ENCODE measurements at places on chromosomes 16 and 17.

DNA sequence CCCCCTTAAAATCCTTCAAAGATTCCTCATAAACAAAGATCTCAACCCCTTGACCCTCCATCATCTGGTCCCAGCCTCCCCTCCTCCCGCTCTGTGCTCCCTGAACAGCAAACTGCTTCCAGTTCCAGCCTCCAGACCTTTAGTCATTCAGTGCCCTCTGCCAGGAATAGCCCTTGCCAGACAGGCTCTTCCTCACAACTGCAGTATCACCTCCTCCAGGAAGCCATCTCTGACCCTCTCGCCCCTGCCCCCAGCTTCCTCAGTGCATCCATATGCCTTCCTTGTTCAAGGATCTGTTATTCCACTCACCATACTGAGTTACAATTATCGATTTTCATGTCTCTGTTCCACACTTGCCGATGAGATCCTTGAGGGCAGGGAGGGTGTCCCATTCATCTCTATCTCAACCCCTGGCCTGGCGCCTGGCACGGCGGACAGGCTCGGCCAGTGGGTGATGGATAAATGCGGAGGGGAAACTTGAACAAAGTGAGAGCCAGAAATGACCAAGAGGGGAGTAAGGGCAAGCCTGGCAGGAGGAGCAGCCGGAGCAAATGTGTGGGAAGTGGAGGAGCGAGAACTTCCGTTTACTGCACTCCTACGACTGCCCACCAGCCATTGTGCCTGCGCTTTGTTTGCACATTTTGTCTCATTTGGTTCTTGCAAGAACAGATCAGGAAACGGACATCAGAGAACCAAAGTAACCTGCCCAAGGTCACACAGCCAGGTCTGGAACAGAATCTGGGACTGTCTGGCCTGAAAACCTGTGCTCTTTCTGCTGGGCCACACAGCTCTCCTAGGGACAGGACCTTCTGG lies 2.0 kb upstream of the NXPH3 start:
- DNase-seq = no peak

GRCh38 chr16:83915491-83915890 lies 16.6 kb downstream of the MLYCD start:
- DNase-seq = no peak

DNA sequence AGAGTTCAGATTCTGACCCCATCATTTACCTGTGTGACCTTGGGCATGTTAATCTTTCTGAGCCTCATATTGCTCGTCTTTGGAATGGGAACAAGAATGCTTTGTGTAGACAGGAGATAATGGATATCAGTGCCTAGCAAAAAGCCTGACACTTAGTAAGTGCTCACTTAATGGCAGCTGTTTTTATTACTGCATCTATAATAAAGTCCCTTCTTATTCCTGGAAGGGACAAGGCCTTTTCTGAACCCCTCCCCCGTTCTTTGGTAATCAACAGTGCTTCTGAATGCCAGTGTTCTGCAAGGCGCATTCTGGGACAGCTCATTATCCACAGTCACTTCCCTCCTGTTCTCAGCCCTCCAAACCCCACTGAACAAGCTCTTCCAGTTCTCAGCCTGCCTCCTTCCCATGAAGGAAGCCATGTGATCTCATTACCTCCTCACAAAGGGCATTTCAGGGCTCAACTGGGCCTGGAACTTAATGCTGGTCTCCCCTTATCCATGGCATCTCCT lies 25.1 kb upstream of the SUPT4H1 start:
- DNase-seq = no peak

- no peak for DNase-seq
Measured at GRCh38 chr16:3781421-3781820, 64.1 kb upstream of the TRAP1 start.

DNA sequence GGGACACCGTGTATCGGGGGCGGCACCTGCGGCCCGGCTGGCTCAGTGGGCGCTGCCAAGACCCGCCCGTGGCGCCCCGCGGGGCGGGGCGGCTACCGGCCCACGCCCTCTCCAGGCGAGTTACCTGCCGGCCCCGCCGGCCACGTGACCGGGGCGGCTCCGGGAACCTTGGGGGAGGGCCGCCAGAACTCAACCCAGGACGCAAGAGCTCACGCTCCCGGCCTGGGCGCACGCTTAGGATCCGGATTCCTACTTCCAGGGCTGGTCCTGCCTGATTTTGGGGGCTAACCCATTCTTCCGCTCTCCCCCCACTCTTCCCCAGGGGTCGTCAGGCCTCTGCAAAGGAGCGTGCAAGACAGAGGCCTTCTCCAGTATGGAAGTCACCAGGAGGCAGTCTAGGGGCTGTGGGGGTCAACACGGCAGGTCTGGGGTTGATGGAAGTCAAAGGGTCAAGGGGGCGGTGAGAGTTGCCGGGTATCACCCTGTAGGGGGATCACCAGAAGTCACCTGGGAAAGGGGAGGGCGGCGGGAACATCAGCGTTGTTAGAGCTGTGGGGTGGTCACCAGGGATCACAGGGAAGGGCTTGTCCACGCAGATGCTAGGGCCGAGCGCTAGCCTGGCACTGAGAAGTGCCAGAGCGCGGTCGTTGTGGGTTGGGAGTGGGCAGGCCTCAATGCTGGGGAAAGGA lies 354 bp upstream of the ESRP2 start:
- no peak for DNase-seq

DNA sequence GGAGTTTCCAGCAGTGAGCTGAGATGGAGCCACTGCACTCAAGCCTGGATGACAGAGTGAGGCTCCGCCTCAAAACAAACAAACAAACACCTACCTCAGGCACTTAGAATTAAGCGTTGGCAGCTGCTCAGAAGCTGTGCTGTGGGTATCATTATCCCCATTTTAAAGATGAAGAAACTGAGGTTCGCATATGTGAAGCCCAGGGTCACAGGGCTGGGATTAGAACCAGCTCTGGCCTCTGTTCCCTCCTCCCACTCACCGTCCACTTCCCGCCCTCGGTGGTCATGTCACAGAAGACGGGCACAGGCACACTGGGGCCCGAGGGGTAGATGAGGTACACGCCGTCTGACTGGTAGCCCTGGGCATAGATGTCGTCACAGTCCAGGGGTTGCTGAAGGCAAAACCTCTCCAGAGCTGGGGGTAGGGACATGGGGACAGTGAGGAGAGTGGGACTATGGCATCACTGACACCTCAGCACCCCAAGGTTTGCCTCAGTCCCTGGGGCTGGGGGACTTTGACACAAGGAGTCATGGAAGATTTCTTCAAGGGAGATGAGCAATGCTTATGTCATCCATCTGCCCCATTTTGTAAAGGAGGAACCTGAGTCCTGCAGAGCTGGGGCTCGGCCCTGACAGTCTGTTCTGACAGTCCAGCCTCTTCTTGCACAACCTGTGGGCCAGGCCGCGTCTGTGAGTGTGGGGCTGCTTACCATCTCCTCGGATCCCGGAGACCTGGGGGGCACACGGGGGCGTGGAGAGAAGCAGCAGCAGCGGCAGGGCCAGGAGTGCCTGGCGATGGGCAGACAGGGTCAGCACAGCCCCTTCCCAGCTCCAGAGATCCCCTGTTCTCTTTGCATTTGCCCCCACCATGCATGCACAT lies 700 bp downstream of the MFAP4 start:
- no peak for DNase-seq

DNA sequence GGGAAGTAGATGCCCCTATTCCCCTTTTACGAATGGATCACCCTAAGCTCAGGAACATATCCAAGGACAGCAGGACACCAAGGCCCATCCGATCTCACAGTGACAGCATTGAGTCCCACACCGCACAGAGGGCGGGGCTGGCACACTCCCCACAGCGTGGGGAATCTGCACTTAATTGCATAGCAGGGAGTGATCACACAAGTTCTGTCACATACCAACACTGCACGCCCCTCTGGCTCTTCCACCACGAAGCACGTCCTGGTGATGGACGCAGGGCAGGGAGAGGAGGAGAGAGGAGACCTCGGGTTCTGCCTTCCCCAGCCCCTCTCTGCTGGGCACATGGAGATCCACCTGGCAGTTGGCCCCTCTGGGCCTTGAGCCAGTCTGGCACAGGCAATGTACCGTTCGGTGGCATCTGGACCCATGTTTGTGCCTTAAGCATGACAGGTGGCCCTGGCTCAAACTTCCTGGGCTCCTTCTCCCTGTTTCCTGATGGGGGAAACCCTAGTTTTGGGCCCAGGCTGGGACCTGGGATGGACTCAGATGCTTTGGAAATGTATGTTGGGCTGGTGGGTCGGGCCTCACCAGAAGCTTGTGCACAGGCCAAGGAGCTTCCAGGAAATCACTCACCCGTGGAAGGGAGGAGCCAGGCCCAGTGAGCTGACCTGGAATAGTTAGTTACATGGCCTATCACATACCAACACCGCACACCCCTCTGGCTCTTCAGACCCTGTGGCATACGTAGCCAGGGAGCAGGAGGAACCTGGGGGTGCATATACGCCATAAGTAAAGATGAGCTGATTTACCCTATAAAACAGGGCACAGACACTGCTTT lies 35.1 kb upstream of the CREBBP start:
- no peak for DNase-seq

DNA sequence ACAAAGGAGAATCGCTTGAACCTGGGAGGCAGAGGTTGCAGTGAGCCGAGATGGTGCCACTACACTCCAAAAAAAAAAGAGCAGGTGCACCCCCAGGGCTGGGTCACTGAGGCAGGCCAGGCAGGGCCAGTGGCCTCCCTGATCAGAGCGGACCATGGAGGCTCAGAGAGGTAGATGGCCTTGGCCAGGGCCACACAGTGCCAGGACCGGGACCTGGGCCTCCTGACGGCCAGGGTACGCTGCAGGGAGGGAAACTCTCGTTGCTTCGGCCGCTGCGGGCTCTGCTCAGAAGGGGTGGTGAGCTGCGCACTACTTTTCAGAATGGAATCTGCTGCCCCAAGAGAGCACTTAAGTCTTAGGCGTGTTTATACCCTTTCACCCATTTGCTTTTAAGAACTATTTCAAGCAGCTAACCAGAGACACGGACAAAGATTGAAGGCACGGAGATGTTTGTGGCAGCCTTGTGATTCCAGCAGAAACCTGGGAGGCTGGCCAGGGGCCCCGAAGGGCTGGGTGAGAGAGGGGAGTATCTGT lies 17.1 kb downstream of the MYO1C start:
- DNase-seq = no peak

DNA sequence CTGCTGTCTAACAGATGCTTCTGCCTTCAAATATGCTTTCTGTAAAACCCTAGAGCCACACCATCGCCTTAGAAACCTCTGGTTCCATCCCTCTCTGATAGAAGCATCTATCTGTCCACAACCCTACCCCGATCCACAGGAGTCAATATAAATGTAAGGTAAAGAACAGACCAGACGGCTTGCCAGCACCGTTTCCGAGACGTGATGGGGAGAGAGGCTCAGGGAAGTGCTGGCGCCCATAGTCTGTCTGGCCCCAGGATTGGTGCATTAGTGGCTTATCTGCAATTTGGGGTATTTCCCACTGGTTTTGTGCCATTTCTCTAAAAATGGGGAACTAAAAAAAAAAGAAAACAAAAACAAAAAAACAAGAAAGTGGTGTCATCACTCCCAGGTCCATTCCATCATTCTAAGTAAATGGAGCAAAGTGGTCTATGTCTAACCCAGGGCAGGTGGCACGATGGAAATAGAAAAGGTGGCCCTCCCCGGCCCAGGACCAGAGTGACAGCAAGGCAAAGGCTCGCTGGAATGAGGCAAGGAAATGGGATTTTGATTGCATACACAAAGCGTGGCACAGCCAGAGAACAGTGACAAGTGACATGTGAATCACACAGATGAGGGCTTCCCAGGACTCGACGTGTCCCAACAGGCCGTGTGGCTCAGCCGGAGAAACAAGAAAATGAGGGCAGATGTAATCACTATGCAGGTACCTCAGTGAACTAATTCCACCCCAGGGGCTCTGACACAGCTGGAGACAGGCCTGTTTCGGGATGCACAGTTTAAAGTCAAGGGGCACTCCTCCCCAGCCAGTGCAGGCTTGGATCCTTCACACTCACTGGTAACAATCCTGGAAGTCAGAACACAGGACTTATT lies 125.6 kb downstream of the GAS7 start:
- no peak for DNase-seq

DNA sequence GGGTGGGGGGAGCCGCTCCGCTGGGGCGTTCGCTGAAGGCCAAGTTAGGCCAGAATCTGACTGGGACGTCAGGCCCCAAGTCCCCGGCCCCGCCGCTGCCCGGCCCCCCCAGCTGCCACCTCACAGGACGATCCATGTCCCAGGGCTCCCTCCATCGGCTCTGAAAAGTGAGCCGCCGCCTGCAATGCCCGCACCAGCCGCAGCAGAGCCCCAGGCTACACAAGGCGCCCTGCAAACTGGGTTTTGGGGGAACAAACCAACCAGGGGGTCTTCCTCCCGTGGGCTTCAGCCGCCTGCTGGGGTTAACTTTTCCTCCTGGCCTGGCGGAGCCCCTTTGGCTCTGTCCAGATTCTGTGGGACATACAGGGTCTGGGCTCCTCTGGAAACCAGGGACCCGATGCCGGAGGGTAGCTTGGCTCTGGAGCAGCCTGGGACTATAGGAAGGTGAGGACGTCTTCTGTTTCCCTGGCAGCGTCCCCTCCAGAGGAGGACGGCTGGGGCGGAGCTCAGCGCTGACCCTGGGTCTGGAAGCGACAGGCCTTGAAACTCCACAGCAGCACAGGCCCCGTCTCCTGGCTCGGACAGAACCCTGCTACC lies 835 bp downstream of the NME4 start:
- DNase-seq = peak; percentile 95
